ENCODE measurements at places on chromosomes 4 and X.
A peak's percentile ranks its signal among the peaks of the same experiment; 100 is the strongest.

- DNase-seq: no peak
Measured at GRCh38 chr4:73197220-73197619, 61.4 kb downstream of the ANKRD17 start.

- DNase-seq: no peak
Measured at GRCh38 chrX:96407501-96407900, 277.1 kb upstream of the DIAPH2 start.

DNA sequence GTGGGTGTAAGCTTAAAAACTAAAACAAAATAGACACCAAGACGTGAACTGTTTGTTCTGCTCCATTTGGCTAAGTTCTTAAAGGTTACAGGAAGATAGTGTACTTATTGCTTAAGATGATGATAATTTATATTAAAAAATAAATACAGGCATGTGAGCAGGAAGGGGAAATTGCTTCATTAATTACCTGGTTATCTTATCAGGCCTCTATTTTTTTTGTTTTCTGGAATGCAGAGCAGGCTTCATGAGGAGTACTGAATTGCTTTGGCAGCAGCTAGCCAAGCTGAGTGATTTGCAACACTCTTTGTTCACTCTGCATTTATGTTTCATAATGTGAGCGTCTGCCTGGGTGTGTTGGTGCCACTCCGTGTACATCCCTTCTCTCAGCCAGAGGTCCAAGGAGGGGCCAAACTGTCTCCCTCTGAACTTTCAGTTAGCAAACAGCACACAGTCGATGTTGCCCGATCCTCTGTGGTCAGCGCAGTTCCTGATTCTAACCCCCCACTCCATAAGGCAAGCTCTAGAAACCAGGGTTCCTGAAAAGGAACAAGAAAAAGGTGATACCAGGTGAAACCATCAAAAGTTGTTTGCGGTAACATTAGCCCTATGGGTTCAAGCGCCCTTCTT is 348.2 kb downstream of the SPRY1 start:
- DNase-seq: no peak

DNA sequence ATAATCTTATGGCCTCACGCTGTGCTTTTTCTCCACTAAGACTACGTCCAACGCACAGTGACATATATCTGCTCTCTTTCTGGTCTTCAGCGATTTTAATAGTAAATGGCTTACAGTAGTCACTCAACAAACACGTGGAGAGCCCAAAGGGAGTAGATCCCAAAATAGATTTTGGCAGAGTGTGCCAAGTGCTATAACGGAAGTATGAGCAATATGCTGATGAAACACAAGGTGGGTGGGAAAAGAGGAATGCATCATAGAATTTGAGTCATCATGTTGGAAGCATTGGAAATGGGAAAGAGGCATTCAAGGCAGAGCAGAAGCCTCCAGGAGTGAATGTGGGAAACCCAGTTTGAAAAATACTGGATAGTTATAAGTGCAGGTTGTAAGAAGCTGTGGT is 129.1 kb upstream of the LDB2 start:
- DNase-seq: no peak

DNA sequence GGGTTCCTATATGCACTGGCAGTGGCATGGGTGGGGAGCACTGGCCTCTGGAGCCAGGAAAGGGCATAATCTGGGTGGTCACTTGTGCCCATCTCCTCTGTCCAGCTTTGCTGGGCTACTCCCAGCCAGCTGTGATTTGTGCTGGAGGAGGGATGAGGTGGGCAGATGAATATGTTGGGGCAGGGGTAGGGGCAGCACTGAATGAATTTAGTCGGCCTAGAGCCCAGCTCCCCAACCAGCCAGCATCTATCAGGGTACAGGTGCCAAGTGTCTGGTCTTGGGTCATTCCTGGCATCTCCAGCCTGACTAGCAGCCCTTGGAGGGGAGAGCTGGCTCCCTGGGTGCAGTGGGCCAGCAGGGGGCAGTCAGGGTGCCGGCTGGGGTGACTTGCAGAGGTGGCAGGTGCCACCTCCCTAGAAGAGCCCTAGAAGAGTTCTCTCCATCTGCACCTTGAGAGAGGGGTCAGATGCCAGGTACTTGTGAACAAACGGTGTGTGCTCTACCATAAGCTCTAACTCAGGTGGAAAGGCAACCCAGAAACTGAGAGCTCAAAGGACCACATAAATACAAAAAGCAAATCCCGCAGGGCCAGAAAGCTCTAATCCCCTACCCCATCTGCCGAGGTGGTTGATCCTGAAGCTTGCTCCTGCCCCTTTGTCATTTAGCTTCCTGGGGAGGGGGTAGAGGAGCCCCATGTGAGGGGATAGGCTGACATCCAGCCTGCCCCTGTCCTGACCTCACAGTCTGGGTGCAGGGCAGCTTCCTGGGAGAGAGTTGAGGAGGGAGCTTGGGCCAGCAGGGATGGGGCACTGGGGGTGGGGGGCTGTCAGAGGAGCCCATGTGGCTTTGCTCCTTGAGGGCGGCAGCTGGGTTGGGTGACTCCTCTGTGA is 2.2 kb downstream of the SORCS2 start:
- no peak for DNase-seq

GRCh38 chrX:148316446-148316845 is 184.0 kb upstream of the AFF2 start:
- DNase-seq: no peak

GRCh38 chr4:10237131-10237530 is 120.5 kb upstream of the WDR1 start:
- DNase-seq: no peak

DNA sequence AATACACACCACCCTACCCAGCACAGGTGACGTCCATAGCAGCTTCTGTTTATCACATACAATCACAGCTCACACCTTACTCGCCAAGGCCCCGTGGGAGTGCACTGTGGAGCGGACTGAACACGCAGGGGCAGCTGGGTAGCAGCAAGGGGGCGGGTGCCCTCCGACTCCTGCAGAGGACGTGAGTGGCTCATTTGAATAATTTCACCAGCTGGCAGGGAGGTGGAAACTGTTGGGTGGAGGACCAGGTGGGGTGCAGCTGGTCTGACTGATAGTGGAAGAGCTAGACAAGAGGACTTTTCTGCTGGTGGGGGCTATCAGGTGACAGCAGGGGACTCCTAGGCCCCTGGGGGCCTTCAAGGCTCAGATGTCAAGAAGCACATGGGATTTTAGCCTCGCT is 16.3 kb downstream of the MAN2B2 start:
- no peak for DNase-seq

GRCh38 chr4:41913509-41913908 is 21.7 kb upstream of the TMEM33 start:
- no peak for DNase-seq

- DNase-seq: no peak
Measured at GRCh38 chrX:34563804-34564203, 93.3 kb downstream of the TMEM47 start.

GRCh38 chr4:187983746-187984145 is 11.8 kb upstream of the ZFP42 start:
- DNase-seq: no peak

- no peak for DNase-seq
Measured at GRCh38 chr4:184282251-184282713, 64.6 kb upstream of the ENPP6 start.

DNA sequence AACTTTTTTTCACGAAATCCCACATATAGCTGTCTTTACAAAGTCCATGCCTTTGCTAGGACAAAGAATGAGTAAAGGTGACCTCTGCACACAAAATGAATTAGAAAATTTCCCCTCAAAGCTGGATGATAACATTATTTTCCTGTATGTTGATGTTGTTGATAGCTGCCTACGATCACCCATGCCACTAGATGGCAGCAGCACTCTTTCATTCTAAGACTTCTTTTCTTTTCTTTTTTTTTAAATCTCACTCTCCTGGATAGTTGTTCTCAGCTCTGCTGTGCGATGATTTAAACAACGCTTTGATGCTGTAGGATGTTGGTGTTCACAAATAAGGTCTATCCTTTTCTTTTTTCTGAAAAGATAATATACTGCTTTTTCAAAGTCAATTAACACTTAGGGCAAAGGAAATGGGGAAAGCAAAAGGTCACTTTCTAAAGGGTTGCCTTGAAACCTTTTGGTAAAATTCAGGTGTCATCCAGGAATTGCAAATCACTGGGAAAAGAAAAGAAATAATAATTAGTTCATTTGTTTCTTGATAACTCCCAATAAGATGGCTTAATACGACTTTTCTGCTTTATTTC is 266.8 kb downstream of the C4orf33 start:
- DNase-seq: peak; percentile 27

DNA sequence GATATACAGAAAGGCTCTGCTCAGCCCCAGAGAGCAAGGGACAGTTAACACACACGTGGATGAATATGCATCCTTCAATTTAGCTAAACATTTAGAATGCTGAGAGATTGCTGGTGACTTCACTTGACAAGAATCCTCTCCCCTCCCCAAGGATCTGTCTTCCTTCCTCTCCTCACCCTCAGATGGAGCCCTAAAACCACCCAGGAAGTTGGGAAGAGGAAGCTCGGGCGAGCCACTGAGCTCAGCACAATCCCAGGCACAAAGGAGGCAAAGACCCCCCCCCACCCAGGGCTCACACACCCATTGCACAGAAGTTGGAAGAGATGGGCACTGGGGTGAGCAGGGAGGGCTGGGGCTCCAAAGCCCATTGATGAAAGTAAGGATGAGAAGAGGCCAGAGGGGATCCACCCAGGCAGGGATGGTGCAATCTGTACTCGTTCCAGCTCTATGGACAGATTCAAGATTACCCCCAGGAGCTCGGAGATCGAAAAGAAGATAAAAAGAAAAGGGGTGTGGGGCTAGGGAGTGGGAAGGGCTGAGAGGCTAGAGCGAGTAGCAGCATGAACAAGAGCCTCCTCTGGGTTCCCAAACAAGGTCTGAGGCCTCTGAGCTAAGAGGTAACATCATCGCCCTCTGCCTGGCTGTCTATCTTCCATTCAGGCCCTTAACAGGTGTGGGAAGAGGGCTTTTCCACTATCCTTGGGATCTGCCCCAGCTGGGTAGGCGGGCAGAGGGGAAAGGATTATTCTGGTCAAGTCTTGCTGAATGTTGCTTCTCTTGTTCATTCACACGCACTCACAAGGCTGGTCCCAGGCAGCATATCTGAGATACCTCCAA is 1.2 kb downstream of the TFE3 start:
- DNase-seq: no peak
